ENCODE measurements at places on chromosomes 13 and 19.

DNA sequence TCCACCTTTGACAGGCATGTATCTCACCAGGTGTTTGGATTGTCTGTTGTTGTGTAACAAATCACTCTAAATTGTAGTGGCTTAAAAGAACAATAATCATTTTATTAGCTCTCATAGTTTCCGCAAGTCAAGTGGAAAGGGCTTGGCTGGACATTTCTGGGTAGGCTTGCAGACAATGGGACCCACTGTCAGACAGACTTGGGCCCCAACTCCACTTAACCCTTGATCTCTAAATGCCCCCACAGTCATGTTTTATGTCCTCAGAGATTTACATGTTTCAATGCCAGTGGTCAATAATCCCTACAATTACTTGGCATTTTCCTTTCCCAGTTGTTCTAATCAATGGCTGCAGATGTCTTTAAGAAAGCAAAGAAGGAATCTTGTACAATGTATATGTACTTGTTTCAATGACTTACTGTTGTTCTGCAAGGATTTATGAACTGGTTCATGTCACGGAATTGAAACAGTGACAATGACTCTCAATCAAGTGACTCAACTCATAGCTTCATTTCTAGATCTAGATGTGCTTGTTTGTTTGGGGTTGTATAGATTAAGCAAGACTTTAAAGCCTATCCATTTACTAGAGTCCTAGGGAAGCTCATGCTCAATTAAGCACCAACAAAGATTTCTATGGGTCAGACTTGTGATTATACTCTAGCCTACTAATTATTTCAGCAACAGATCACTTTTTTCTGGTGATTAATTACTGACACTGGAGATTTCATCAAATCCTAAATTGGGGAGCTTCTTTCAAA is 510.1 kb upstream of the NBEA start:
- no peak for DNase-seq

GRCh38 chr19:34806976-34807860 is 34.2 kb upstream of the ZNF599 start:
- DNase-seq = no peak

GRCh38 chr19:2251106-2252054 is 2.3 kb downstream of the AMH start:
- DNase-seq = no peak

- peak; percentile 22 for DNase-seq
Measured at GRCh38 chr13:79481685-79482052, 714 bp downstream of the NDFIP2 start.

DNA sequence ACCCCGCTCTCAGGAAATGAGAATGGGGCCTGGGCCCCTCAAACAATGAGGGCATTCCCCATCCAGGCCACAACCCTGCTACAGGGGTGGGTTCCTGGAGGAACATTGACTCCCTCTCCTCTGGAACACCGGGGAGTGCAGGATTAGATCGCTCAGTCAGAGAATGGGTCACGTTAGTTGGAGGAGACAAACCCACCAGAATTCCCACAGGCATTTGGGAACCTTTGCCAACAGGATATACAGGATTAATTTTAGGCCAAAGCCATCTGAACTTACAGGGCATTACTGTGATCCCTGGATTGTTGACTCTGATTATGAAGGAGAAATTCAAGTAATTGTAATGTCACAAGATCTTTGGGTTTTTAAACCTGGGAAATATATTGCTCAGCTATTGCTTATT is 2.6 kb downstream of the ERVK3-1 start:
- no peak for DNase-seq

DNA sequence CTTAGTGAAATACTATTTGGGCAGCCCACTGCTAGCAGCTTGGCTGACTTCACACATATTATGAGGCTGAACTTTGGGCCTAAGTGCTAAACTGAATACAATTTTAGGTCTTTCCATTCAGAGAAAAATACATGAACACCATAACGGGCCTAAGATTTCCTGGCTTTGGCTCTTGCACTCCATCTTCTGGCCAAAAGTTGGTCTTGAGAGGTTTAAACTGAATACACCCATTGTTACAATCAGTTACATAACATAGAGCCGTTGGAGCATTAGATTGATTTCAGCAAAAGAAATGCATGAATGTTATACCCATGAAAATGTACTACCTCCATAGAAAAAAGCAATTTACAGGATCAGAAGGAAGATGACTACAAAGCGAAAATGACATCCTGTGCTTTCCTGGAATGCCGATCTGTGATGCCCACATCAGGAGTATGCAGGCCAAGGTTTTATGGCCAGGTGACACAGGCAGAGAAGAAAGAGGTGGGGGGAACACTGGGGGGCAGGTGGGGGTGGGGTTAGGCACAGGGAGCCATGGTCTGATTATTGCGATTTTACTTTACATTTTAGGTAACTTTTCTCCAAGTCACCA is 11.1 kb upstream of the SHISA2 start:
- peak; percentile 34 for DNase-seq

DNA sequence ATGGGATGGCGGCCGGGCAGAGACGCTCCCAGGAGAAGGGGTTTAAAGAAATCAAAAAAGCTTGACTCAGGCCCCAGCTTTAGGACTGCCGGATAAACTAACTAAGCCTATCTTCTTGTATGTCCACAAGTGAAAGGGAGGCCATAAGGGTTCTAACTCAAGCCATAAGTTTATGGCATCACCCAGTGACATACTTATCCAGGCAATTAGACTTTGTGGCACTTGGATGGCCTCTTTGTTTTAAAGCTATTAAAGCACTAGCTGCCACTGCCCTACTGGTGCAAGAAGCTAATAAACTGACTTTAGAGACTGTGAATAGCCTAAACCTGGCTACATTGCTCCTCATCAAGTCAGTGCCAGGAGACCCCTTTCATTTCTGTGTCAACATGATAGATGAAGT is 102.0 kb downstream of the ZNF429 start:
- no peak for DNase-seq

DNA sequence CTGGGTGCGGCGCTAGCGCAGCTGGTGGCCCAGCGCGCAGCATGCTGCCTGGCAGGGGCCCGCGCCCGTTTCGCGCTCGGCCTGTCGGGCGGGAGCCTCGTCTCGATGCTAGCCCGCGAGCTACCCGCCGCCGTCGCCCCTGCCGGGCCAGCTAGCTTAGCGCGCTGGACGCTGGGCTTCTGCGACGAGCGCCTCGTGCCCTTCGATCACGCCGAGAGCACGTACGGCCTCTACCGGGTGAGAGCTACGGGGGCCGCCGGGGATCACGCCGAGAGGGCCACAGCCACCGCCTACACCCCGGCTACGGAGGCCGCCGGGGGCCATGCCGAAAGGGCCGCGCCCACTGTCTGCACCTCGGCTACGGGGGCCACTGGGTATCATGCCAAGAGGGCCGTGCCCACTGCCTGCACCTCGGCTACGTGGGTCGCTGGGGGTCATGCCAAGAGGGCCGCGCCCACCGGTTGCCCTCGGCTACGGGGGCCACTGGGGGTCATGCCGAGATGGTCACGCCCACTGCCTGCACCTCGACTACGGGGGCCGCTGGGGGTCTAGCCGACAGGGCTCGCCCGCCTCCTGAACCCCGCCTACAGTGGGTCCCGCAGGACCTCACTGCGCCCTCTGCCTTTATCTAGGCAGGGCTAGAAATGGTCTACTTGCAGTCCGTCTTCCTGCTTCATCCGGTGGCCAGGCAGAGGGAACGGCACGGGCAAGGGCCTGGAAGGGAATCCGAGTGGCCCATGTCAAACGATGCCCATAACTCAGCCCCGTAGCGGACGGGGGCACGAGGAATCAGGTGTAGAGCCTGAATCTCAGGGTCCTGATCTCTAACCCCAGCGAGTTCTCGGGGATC is 500 bp downstream of the PGLS start:
- peak; percentile 87 for DNase-seq

DNA sequence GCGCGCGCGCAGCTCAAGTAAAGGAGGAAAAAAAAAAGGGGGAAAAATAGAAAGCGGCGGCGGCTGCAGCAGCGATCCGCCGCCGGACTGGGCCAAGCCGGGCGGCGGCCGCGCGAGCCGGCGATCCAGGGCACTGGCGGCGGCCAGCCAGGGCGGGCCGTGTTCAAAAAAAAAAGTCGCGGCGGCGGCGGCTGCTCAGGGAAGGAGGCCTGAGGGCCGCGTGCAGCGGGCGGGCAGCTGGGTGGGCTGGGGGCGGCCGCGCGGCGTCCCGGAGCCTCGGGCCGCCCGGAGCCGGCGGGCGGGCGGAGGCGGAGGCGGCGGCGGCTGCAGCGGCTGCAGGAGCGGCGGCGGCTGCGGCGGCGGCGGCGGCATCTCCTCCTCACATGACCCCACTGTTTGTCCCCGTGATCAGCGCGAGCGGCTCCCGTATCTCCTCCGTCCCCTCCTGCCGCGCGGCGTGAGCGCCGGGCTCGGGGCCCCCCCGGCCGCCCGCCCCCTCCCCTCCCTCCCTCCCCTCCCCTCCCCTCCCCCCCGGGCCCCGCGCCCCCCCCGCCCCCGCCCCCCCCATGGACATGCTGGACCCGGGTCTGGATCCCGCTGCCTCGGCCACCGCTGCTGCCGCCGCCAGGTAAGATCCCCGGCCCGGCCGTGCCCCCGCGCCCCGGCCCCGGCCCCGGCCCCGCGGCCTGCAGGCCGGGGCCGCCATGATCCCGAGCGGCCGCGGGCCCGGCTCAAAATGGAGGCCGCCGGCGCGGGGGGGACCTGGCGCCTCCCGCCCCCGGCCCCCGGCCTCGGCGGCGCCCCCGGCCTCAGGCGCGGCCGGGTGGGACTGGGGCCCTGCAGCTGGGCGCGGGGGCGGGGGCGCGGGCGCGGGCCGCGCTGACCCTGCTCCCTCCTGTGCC is at the start of gene USF2:
TSS of gene USF2 (plus strand) at position 427 of the 902 bp plus-strand sequence. CDS start at position 567, 140 bp downstream.
- DNase-seq = peak; percentile 68

DNA sequence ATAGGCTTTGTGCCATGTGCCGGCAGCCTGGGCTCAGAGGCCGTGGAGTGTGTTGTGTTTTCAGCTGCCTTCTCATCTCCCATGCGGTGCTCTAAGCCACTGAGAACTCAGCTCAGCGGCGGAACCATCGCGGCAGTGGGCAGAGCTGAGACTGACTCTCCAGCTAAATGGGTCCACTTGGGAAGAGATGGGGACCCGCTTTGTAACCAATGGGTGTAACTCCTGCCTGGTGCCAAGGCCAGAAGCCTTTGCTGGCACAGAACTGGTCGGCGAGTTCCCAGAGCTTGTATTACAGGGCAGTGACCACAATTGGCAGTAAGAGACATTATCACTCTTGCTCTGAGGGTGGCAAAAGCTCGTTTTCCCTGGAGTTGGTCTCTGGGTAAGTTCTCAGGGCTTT is 183.0 kb downstream of the STK24 start:
- DNase-seq = no peak
